Uterus (tissue), 4 donors: ENCODE measurements at places on chromosomes 11 and 22. TPM values are rescaled to one million over a fixed set of nuclear protein-coding genes. Genes with fewer than 3 reads are reported as not detected.

- peak; percentile 51 for DNase-seq
Measured at GRCh38 chr11:119306373-119306890, 10.5 kb downstream of the MCAM start.

- no peak for DNase-seq
Measured at GRCh38 chr11:120998581-120998980, 25.3 kb upstream of the TBCEL start.

GPHA2 gene
- not detected for total RNA-seq

- no peak for DNase-seq
Measured at GRCh38 chr11:8739309-8739793, 56.8 kb downstream of the RPL27A start.

DNA sequence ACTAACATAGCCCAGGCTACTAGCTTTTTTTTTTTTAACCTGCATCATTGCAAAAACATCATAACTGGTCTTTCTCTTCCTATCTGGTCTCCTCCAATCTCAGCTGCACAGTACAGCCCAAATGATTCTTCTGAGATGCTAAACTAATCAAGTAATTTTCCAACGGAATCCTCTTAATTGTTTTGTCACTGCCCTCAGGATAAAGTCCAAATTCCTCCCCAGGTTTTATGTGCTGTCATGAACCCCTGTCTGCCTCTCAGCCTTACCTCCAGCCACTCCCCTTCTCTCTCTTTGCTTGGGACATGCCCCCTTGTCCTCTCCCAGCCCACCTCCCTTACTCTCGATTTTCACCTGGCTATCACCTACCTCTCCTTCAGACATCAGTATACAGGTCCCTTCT lies 12.5 kb downstream of the APBB1 start:
- DNase-seq: no peak

DNA sequence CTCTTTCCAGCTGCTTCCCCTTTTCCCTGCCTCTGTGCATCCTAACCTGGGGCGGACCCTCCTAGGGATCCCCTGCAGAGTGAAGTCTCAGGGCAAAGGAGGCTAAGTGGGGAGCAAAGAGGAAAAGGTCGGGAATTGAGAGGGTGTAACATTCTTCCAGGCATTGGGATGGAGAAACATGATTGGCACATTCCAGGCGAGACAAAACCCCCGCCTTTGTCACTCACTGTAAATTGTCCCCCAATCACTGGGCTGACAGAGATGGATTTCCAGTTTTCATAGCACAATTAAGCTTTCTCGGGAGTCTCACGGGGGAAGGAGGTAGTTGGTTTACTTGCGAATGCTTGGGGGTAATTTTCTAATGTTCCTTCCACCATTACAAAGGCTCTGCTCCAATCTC lies 74.9 kb downstream of the MIAT start:
- DNase-seq: no peak
